ENCODE measurements at places on chromosomes 4 and X. TPM values are rescaled to one million over a fixed set of nuclear protein-coding genes. Genes with fewer than 3 reads are reported as not detected.

HSFX1 gene
- 0.11 TPM for polyA plus RNA-seq

DNA sequence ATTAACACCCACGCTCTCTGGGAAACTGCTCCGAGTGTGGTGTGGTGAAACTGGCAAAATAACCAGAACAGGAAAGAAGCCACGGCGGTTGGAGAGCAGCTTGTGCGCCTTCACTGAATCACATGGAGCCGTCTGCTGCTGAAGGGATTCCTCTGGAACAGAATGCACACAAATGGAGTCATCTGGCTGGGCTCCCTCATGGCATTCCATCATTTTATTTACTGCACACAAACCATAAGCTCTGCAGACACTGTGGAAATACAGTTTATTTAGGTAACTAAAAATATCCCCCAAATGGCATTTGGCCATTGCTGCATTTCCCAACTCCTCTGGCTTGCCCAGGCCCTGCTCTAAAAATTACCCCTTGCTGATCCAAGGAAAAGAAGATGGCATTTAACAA, 187.0 kb upstream of the S100G start:
- no peak for DNase-seq

GRCh38 chr4:3851881-3852280, 85.7 kb downstream of the ADRA2C start:
- no peak for DNase-seq

DNA sequence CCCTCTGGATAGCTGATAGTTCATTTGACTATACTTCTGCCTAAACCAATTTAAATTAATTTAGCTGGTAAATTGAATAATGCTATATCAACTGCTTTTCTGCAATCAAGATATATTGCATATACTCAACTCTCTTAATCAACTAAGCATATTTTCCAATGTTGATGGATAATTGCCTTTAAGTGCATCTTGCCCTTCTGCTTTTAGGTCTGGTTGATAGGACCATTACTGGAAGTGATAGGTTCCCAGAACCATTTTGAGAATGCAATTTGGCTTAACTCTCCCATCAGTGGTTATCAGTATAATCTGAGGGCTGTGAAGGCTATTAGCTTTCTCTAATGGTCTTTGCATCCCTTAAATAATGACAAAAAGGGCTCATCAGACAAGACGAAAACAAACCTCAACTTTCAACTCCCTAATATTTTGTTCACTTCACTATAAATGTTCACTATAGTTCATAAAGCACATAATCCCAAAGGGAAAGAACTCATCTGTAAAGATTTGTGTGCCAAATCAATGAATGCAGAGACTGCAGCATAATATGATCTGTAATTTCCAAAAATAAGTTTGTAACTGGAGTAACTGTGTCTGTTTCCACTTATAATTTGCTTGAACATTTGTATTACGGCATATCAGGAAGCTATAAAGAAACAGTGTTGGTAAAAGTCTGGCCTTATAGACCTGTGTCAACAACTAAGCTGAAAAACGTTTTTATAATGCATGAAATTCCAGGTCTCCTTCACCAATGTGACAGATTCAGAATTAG, 273.6 kb downstream of the FBXO8 start:
- no peak for DNase-seq

SPP1 gene
- 0.29 TPM for polyA plus RNA-seq

CPE gene
- polyA plus RNA-seq = 0.11 TPM

GRCh38 chr4:90007494-90008167, 113.0 kb downstream of the MMRN1 start:
- no peak for DNase-seq

DCX gene
- 0.04 TPM for polyA plus RNA-seq

DNA sequence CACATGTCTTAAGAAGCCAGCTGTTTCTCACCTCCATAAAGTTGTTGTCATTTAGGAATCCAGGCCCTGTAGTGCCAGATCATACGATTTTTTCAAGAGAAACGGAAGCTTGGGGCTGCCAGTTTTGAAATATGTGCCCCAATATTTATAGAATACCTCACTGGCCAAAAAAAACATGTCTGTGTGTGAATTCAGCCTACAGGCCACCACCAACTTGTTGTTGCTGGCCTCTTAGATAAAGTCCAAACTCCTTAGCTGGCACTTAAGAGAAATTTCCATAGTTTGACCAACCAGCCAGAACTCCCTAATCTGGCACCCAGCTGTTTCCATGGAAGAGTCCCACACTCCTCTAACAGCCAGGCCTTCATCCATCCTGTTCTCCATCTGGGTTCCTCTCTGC, 74.1 kb downstream of the WDR19 start:
- DNase-seq = no peak

DNA sequence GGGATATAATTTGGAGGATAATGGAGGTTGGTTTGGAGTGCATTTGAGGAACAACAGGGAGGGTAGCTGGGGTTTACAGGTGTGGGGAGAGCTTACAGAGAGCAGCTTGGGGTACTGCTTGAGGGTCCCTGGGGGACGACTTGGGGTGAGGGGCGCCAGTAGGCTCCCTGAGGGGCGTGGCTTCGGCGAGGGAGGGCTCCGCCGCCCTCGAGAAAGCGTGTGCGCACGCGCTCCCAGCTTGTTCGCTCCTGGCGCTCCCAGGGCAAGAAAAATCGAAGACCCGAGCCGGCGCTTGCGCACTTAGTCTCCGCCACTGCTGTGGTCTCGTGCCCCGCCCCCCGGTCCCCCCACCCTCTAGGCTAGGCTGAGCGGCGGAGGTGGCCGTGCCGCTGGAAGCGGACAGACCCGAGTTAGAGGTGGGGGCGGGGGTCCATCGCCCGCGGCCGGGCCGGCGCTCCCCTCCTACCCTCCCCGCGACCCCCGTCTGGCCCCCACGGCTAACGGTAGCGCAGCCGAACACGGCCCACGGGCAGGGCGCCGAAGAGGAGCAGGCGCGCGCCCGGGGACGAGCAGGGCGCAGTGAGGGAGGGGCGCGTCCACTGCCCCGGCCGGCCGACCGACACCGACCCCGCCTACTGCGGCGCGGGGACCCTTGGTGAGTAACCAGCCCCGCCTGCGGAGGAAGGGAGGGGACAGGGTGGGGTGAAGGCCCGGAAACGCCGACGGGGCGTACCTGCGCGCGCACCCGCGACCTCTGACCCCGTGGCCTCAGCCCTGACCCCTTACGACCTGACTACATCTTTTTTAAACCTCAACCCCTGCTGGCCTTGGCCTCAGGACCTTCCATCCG, 5.4 kb upstream of the CCDC120 start:
- no peak for DNase-seq

NFXL1 gene
- 14.5 TPM for polyA plus RNA-seq

DNA sequence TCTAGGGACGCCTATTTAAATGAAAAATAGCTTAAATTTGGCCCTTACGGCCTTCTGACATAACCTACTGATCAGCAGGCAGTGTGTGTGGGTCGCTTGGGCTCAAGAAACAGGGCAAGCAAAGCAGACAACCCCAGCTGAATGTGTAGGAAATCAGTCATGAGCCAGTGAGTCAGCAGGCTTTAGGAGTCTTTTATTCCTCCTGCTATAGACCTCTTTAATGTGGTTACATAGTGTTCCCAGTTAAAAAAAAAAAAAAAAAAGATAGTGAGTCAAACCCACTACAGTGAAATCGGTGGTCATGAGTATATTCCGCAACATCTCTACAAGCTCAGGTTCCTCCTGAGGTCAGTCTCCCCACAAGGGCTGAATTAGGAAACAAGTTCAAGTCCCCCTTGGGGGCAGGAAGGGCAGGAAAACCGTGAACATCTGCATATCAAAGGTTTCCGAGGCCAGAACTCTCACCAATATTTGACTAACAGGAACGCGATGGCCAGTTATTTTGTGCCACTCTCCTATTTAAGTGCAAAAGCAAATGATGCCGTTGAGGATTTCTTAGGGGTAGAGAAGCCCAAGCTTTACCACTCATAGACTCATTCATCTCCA, 32.7 kb downstream of the ACSL1 start:
- no peak for DNase-seq

SYN1 gene
- 0.09 TPM for polyA plus RNA-seq

DNA sequence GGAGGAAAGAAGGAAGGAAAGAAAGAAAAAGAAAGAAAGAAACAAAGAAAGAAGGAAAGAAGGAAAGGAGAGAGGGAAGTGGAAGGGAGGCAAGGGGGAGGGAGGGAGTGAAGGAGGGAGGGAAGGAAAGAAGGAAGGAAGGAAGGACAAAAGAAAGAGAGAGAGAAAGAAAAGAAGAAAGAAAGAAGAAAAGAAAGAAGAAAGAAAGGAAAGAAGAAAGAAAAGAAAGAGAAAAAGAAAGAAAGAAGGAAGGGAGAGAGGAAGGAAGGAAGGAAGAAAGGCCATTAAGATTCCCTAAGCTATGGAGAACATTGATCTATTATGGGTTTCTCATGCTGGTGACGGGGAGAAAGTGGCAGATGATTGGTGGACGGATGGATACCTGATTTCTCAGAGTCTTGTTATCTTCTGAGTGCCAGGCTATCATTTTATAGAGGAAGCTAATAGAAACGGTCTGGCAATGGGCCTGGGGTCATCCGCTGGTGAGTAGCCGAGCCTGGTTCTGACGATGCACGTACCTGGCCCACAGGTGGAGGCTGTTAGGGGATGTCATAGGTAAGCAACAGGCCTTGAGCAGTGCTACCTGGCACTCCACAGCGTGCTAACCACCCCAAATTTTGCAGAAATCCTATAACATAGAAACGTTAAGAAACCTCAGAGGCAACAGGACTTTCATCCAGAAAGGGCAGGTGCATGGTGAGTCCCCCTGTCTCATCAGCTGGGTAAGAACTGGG, 142.9 kb downstream of the SHOX start:
- no peak for DNase-seq

GRCh38 chr4:107044170-107044569, 8.1 kb upstream of the DKK2 start:
- DNase-seq = no peak

FHIP1A gene
- 0.15 TPM for polyA plus RNA-seq

GRCh38 chr4:61149278-61149677, 50.8 kb upstream of the ADGRL3 start:
- DNase-seq = no peak

DNA sequence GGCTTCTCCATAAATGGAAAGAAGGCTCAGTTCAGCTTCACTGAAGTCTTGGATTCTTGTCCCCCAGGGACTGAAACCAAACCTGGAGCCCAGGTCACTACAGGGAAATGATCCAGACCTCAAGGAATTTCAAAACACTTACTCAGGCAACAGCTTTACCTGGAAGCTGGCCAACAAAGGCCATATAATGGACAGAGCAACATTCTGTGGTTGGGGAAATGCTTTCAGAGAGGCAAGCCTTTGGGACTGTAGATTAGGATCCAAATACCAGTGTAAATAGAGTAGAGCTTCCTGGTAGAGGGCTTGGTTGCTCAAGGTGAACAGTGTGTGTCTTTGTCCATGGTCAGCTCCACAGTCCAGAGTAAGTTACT, 57.0 kb upstream of the PROM1 start:
- DNase-seq = no peak

SATL1 gene
- polyA plus RNA-seq = not detected

DNA sequence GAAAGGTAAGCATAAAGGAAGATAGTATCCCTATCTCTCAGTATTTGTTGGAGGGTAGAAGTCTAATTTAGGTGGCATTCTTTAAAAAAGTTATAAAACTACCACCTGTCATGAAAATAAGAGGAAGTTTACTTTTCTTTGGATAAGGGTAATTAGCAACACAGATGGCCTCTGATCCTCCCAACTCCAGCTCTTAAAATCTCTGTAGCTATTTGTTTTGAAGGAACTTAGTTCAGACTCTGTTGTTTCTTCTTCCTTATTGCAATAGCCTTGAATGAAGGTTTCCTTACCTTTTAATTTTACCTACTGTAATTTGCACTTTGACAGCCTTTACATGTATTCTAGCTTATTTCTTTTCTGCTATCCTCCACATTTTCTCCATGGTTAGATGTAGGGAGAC, 1261.3 kb downstream of the RAPGEF2 start:
- DNase-seq = no peak

RRH gene
- not detected for polyA plus RNA-seq

- no peak for DNase-seq
These were observed 57.1 kb upstream of the PDLIM3 start for GRCh38 chr4:185592438-185592837.

DNA sequence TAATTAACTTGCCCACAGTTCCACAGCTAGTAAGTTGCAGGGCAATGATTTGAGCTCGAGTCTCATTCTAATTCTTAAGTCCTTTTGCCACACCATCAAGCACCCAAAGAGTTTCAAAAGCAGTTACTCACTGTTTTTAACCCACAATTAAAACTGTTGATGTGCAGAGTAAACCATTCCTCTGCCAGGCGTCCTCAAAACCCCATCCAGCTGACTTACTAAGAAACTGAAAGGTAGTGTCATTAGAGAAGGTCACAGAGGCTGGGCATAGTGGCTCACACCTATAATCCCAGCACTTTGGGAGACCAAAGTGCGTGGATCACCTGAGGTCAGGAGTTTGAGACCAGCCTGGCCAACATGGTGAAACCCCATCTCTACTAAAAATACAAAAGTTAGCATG, 121.7 kb downstream of the CHIC2 start:
- DNase-seq = no peak

GRCh38 chr4:187017147-187017546, 293.5 kb upstream of the FAT1 start:
- DNase-seq = no peak

DNA sequence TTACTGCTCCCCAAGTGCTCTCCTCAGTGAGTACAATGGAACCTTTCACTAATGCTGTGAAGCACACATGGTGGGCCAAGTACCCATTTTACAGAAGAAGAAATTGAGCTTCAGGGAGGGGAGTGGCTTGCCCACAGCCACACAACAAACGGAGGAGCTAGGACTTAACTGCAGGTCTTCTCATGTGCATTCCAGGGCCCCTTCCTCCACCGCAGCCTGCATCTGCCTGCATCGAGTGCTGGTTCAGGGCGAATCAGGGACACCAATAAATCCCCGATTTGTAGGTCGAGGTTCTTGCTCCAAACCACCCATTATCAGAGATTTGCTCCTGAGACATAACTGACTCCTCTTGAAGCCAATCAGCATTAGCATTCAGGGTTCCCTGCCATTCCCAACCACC, 100.9 kb downstream of the MAMLD1 start:
- no peak for DNase-seq

GRCh38 chr4:153573881-153574802, 108.0 kb downstream of the TMEM131L start:
- no peak for DNase-seq

- no peak for DNase-seq
These were observed 1.4 kb upstream of the PRPS1 start for GRCh38 chrX:107626916-107627315.

GRCh38 chrX:108312957-108313356, 125.3 kb downstream of the COL4A6 start:
- DNase-seq = no peak
